ENCODE measurements at places on chromosomes 2 and 18.

DNA sequence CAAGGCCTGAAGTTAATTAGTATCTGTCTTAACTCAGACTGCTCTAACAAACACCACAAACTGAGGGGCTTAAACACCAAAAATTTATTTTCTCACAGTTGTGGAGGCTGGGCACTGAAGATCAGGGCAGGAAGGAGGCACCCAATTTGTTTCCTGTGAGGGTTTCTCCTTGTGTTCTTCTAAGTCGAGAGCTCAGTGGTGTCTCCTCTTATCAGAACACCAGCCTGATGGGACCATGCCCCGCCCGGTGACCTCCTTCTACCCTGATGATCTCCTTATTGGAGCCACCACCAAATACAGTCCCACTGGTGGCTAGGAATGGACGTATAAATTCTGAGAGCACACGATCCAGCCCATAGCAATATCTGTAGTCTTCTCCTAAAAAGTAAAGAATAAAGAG is 20.5 kb downstream of the TMEM18 start:
- no peak for DNase-seq

- no peak for DNase-seq
These were observed 580.1 kb upstream of the ID2 start for GRCh38 chr2:8101614-8102277.

DNA sequence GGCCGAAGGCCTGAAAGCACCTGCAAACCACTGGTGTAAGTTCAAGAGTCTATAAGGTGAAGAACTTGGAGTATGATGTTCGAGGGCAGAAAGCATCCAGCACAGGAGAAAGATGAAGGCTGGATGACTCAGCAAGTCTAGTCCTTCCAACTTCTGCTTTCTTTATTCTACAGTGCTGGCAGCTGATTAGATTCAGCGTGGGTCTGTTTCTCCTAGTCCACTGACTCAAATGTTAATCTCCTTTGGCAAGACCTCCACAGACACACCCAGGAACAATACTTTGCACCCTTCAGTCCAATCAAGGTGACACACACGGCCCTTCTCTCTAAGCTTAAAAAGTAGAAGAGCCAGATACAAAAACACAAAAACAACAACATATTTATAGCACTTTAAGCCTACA is 43.4 kb downstream of the NMS start:
- DNase-seq = no peak

GRCh38 chr2:226487573-226487972 is 312.0 kb downstream of the IRS1 start:
- no peak for DNase-seq
